ENCODE measurements at places on chromosomes 3 and 15.
A peak's percentile ranks its signal among the peaks of the same experiment; 100 is the strongest.

GRCh38 chr3:4722103-4722502, 229.0 kb downstream of the ITPR1 start:
- DNase-seq = peak; percentile 74

DNA sequence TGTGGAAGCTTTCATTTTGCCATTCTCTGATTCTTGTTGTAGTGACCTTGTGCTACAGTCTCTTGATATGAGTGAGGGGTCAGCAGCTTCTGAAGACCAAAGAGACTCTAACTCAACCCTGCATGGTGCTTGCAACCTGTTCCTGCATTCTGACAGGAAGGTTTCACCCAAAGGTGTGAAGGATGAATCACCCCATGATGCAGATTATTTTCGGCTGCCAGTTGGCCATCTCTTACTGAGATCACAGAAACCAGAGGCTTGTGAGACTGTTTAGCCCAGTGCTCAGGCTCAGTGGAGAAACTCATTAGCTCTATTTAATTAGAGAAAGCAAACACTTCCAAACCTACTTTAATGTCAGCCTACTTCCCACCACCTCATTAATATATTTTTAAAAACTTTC, 29.2 kb upstream of the TPRG1 start:
- DNase-seq = no peak

DNA sequence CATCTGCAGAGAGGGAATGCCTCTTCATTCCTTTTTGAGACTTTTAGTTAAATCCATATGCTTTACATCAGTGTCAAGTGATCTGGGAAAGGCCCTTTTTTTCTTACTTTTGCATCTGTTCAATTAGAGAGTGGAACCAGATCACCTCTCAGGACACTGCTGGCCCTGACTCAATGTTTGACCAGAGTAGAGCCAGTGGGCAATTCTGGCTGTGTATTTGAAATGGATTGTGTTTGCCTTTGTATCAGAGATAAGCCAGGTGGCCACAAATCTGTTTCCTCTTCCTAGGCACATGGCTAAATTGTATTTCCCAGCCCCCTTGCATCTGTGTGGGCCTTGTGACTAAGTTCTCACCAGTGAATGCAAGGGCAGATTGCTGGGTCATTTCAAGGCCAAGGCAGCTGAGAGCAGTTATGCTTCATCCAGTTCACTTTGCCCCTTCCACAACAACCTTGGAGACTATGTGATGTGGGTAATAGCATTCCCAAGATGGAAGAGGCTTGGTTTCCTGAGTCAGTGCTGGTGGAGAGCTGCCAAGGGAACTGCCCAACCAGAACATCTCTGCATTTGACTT, 75.6 kb upstream of the CACNA2D3 start:
- DNase-seq = no peak

- DNase-seq = peak; percentile 26
Observed at GRCh38 chr15:69606144-69606543, 153.5 kb downstream of the RPLP1 start.

GRCh38 chr15:42102646-42103235, 8.4 kb upstream of the PLA2G4D start:
- peak; percentile 38 for DNase-seq

- DNase-seq = no peak
Observed at GRCh38 chr3:12898965-12899755, 57.8 kb upstream of the RPL32 start.

DNA sequence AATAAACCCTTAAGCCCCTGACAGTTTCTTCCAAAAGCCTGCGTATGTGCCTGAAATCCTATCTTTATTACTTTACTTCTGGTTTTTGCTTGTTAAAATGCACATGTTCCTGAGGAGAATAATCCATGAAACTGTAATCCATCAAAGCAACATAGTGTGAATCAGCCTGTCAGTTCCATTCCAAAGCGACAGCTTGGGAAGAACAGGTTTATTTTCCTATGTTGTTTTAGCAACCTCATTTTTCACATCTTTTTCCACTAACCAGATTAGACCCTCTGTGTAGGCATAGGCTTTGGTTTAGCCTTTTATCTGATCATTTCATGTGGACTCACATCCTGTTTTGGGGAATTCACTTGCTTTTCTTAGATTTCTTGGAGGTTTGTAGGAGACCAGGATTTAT, 988.0 kb downstream of the SQOR start:
- no peak for DNase-seq

DNA sequence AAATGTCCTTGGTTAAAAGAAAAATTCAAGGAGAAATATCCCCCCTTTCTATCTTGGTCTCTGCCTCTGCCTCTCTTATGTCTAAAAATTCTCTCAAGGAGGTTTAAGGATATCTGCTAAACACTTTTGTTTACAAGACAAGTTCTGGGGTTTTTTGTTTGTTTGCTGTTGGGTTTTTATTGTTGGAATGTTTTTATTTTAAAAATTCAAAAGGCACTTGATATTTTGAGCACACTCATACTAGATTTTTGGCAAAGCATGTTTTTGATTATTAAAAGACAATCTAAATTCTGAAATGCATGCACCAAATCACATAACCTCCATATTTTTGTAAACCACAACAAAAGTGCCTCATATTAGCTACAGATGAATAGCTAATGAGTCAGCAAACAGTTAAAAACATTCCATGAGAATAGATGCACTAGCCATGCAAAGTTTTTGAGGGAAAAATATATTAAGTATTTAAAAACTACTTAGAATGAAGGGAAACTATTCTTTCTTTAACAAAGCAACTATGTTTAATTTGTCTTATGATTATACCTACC, 84.6 kb downstream of the ZBTB20 start:
- DNase-seq = no peak

- no peak for DNase-seq
Observed at GRCh38 chr3:60954048-60954447, 297.2 kb downstream of the FHIT start.

DNA sequence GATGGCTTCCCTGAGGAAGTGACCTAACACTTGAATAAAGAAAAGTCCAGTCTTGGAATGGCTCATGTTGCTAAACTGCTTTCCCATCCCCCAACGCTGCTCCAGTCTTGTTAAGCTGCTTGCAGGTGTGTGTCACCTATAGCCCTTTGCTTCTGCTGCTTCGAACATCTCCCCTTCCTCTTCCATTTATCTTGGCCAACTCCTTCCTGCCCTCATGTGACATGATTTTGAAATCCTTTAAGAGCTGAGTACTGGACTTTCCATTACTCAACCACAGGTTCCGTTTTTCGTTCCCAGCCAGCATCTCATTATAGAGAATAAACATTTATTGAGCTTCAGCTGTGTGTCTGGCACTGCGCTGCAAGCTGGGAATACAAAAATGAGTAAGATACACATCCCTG, 1.7 kb downstream of the ATG7 start:
- peak; percentile 97 for DNase-seq
